CD4-positive, alpha-beta T cell treated with Interleukin-15 for 1 hour (primary cell): ENCODE measurements at places on chromosomes 2 and 18.
A peak's percentile ranks its signal among the peaks of the same experiment; 100 is the strongest.

- no peak for DNase-seq
Observed at GRCh38 chr18:49768051-49768391, 45.3 kb downstream of the ACAA2 start.

DNA sequence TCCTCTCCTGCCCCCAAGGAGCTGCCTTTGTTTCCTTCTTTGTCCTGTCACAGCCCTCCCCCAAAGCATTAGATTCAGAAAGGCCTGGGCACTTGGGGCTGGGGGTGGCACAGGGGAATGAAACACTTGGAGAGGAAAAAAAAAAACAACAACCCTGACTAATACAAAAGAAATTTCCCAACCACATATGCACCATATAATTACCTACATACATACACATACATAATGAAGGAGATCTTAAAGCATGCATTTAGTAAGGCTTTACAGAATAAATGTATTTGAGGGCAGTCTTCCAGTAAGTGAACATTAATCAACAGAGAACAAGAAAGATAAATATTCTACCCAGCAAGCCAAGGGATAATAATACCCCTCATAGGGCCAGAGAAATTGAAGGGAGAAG lies 70.0 kb upstream of the PPP1CB start:
- no peak for DNase-seq

DNA sequence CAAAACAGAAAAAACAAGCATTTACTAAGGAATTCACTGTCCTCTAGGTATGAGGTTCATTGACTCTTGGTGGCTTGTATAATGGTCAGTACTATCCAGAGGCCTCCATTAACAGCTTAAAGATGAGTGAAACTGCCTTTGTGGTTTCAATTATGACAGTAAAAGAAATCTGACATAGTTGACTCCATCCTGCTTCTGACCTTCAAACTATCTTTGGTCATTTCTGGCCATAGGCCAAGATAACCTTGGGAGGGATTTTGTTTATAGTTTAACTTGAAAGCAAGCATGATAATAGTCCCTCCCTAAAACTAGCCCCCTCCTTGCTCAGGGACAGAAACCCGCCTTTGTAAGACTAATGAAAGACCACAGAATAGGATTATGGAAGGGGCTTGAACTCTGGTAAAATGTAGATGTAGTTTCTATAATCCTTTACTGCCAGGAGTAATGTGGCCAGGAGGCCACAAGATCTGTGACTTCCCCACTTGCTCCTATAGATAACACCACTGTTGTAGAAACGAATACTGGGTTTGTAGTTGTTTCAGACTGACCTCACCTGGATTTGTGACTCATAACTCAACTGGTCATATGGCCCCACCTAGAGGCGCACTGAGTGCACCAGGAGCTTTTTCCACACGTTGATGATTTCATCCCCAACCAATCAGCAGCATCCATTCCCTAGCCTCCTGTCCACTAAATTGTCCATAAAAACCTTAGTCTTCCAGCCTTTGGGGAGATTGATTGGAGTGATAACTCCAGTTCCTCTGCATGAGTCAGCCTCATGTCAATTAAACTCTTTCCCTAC lies 8.6 kb upstream of the PLEKHM3 start:
- DNase-seq = peak; percentile 21

DNA sequence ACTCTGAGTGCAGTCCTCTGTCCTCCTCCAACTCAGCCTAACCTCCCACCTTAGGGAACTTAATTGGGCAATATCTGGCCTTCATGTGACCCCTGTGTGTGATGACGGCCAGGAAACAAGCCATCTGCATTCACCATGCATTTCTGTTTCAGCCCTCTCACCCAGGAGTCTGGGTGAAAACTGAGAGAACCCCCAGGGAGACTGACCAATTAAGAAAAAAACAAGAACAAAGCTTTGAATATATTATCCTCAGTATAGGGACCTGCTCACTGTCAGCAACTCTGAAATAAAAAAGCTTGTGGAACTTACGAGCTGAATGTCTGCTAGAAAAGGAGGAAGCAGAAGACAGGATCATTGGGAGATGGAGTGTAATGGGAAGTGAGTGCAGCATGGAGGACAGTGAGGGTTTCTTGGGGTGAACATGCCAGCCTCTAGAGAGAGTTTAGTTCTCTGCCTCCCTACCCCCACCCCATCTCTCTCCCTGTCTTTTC lies 9.5 kb downstream of the MAPRE2 start:
- no peak for DNase-seq

GRCh38 chr18:49866680-49867079 lies 53.3 kb upstream of the ACAA2 start:
- no peak for DNase-seq

DNA sequence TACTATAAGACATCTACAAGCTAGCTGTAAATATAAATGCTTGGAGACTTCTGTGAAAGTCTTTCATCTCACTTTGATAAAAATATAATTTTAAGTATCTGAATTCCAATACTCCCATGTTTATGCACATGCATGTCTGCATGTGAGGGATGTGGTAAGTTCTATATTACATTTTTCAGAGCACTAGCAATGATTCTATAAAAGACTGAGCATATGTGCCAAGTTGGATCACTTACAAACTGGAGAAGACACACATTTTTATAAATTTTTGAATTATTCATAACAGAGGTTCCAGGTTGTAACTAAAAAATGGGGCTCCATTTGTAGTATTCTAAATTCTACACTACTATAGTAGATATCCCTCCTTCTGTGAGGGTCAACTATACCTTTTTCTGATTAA lies 26.0 kb downstream of the ZNF804A start:
- DNase-seq = no peak

- no peak for DNase-seq
Observed at GRCh38 chr18:73577365-73577764, 570.3 kb downstream of the FBXO15 start.

DNA sequence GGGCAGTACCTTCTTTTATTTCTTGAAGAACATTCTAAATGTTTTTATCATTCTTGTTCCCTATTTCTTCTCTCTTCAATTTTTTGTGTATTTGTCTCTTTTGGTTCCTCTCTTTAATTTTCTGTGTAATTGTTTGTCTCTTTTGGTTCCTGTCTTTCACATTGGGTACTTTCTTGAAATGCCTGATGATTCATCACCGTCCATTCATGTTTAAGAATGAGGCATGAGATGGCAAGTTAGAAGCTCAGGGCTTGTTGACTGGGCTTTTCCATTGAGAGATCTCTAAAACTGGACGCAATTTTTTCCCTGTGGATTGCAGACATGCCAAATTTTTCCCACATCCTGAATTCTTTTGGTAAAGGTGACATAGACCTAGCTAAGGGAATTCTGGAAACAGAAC lies 33.7 kb upstream of the IL1R2 start:
- DNase-seq = no peak

- no peak for DNase-seq
Observed at GRCh38 chr2:118808429-118808809, 39.0 kb downstream of the EN1 start.

DNA sequence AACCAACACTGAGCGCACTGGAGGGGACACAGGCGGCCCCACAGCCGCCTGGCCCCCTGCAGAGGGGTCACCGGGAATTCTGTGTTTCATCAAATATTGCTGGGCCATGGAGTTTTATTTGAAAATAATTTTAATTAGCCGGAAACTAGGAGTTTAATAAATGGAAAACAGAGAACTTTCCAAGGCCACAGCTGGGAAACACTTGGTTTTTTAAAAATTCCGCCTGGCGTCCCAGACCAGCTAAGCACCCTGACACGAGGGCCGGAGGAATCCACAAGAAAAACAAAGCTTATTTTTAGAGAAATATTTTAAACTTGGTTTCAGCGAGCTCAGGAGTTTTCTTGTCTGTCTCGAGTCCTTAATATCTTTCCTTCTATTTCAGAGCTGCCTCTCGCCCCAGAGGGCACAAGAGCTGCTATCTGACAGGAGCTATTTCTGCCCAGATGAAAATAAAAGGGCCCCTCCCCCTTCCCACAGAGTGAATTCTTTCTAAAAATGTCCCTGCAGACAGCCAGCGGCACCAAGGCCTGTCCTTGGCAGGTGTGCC lies 8.2 kb downstream of the ZFP36L2 start:
- no peak for DNase-seq

DNA sequence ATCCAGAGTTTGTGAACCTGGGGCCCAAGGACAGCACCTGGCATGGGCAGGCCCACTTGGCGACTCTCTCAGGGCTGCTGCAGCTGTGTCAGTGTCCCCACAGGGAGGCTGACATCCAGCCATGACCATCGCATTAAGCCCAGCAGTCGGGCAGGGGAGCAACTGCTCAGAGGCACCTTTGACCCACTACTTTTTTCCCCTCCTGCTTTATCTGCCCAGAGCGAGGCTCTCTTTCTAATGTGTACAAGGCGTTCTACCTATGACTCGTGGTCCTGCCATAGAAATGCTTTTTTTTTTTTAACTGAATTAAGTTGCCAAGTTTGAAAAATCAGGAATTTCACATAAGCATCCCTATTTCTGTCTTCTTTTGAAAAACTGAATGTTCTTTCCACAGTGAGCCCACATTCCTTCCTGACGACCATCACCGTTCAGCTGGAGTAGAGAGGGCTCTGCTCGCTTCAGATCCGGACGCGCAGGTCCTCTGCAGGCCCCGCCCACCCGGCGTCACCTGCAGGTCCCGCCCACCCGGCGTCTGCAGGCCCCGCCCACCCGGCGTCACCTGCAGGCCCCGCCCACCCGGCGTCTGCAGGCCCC lies 403 bp upstream of the CLUL1 start:
- DNase-seq = no peak

GRCh38 chr18:8162802-8163201 lies 446.4 kb upstream of the RAB12 start:
- DNase-seq = no peak

DNA sequence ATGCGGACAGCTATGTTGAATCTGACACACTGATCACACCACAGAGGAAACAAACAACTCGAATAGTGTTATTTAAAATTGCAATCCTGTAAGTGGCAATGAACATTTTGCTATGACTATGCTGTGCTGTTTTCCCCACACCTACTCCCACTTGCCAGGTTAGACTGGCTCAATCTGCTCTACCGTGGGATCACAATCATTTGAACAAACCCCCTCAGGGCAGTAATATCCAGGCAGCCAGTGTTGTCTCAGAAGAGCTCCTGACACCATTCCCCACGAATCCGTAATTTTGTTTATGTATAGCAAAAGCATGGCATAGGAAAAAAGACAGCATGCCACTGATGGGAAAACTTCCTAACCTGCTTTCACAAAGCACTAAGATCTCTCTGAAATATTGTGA lies 284.3 kb downstream of the ERBB4 start:
- no peak for DNase-seq

- DNase-seq = no peak
Observed at GRCh38 chr2:9287400-9288045, 80.9 kb downstream of the ASAP2 start.

GRCh38 chr2:9555297-9556120 lies at the start of gene ADAM17:
Gene ADAM17, minus strand, starts transcription at chr2:9555830. Its CDS starts 225 bp downstream, at chr2:9555605.
- DNase-seq = peak; percentile 92

GRCh38 chr2:150762571-150762970 lies 275.1 kb upstream of the RND3 start:
- no peak for DNase-seq

DNA sequence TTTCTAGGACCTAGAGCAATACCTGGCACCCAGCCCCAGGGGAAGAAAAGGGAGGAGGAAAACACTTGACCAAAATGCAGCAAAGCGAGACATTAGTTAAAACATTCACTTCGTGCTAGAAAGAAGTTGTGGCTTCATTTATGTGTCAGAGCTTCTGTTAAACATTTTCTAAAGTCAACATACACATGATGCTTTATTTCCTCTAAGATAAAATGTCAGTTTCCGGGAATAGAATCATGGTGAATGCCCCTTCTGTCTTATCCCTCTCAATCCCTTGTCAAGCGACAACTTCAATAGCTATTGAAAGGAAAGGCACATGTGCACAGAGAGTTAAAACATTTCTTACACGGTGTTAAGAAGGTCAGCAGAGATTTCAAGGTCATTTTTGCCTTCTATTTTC lies 404.6 kb upstream of the CWC22 start:
- DNase-seq = no peak

- DNase-seq = no peak
Observed at GRCh38 chr2:12618576-12618975, 98.2 kb upstream of the TRIB2 start.

DNA sequence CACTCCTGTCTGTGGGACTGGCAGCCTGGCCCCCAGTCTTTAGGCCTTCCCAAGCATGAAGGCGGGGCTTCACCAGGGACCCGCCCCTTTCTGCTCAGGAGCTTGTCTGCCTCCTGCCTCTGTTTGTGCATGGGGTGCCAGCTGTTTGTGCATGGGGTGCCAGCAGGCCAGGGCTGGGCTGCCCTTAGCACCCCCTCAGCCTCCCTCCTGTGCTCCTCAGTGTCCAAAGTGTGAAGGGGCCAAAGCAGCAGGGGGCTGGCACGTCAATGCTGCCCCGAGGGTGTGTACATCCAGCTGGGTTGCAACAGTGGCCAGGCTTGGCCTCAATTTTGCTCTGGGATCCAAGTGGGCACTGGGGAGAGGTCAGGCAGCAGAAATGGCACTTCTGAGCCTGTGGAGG lies 298.0 kb upstream of the GALNT5 start:
- DNase-seq = no peak

- DNase-seq = no peak
Observed at GRCh38 chr18:28485918-28486317, 309.0 kb upstream of the CDH2 start.

- no peak for DNase-seq
Observed at GRCh38 chr18:63930773-63931354, 18.2 kb upstream of the HMSD start.

- no peak for DNase-seq
Observed at GRCh38 chr2:241094172-241094571, 7.9 kb downstream of the MTERF4 start.

DNA sequence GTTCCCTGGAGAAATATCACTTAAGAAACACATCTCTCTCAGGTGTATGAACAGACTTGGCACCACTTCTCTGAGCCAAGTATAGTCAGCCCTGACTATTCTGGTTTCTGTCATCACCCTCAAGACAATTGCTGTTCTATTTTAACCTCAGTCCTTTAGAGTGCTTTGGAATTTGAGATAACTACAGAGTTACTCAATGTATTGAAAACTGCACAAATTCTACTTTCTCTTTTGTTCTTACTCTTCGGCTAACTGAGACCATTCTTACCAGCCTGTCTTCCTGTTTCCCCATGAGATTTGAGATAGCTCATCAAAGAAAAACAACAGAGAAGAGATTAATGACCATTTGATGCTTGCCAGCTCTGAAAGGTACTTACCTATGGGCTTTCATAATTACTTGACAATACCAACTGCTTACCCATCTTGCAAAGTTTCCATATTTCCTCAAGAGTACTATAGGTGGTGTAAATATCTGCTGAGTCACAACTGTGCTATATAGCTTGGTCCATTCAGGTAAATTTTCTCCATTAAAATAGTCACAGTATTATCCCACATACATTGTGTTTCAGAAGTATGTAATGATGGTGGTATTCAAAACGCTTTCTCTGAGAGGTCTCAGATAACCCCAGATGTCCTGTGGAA lies 467.5 kb upstream of the CHST9 start:
- no peak for DNase-seq

DNA sequence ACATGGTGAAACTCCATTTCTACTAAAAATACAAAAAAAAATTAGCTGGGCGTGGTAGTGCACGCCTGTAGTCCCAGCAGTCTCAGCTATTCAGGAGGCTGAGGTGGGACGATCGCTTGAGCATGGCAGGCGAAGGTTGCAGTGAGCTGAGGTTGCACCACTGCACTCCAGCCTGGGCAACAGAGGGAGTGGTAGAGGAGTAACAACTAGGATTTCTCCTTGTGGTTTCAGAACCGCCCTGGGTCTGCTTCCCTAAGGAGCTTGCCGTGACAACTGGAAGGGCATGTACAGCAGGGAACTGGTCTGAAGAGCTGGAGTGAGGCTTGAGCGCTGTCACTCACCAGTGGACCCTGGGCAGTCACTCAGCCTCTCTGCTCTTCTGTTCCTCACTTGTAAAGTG lies 29.1 kb downstream of the REEP1 start:
- DNase-seq = no peak
